ENCODE measurements at places on chromosomes 4 and X.

GRCh38 chr4:108783665-108784463 is 21.0 kb upstream of the ETNPPL start:
- DNase-seq: no peak

DNA sequence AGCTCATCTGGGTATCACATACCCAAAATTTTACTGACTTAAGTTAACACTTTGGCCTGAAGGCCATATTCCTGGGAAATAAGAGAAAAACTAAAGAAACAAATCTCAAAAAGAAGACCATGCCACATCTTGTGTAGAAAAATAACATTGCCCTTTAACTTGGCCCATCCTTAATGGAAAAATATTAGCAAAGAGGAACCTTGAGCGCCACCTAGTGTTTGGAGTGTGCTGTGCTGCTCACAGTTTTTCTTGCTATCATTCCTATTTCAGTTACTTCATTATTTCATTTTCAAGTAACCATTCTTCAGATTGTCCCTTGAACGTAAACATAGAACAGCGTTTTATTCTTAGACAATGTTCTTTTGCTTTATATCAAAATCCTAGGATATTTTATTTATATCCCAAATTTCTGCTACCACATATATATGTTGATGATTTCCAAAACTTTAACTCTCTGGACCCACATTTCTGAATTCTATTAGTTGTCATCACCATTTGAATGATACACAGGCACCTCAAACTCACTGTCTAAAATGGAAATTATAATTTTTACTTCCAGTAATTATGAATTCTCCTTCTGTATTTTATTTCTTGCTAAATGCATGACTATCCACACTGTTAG is 999.0 kb upstream of the ADGRL3 start:
- peak; percentile 43 for DNase-seq

DNA sequence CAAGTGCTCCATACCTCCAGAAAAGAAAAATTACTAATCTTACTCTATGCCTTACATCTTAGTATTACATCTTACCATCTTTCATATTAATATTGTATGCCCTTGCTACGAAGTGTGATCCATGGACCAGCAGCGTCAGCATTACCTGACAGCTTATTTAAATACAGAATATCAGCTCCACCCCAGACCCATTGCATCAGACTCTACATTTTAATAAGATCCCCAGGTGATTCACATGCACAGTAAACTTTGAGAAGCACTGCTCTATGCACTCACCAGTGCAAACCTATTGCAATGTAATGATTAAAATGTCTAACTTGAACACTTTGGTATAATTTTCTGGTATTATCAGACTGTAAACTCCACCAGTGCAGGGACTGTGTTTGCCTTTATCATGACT is 14.1 kb upstream of the SH3D19 start:
- no peak for DNase-seq

- no peak for DNase-seq
Observed at GRCh38 chr4:10582059-10582686, 102.4 kb downstream of the CLNK start.

GRCh38 chr4:3203971-3204431 is 45.0 kb upstream of the MSANTD1 start:
- DNase-seq: no peak

GRCh38 chr4:85805891-85806290 is 330.9 kb downstream of the ARHGAP24 start:
- DNase-seq: no peak

GRCh38 chrX:3526731-3527130 is 180.3 kb upstream of the MXRA5 start:
- DNase-seq: no peak

GRCh38 chrX:39670281-39670680 is 427.5 kb downstream of the BCOR start:
- DNase-seq: no peak
